Brain pericyte (primary cell): ENCODE measurements at places on chromosomes 4 and X.

- no peak for DNase-seq
Measured at GRCh38 chr4:53914313-53915016, 149.9 kb downstream of the CHIC2 start.

- DNase-seq, result no peak
Measured at GRCh38 chr4:141686146-141686775, 49.9 kb downstream of the IL15 start.

GRCh38 chrX:38841750-38842149, 40.5 kb downstream of the MID1IP1 start:
- DNase-seq, result no peak

DNA sequence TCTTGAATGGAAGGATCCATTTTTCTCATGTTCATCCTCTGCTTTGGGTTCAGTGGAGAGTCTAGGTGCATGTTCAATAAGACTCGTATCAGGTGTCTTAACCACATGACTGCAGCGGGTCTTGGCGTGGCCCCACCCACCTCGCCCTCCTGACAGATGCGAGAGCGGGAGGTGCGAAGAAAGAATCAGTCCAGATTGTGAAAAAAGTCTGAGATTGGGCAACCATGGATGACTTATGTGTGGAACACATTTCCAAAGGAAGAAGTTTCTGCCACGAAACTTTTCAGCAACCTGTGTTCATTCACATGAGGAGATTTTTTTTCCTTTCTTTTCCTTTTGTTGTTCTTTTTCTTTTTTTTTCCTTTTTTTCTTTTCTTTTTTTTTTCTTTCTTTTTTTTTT, 66.8 kb downstream of the NSD2 start:
- no peak for DNase-seq

DNA sequence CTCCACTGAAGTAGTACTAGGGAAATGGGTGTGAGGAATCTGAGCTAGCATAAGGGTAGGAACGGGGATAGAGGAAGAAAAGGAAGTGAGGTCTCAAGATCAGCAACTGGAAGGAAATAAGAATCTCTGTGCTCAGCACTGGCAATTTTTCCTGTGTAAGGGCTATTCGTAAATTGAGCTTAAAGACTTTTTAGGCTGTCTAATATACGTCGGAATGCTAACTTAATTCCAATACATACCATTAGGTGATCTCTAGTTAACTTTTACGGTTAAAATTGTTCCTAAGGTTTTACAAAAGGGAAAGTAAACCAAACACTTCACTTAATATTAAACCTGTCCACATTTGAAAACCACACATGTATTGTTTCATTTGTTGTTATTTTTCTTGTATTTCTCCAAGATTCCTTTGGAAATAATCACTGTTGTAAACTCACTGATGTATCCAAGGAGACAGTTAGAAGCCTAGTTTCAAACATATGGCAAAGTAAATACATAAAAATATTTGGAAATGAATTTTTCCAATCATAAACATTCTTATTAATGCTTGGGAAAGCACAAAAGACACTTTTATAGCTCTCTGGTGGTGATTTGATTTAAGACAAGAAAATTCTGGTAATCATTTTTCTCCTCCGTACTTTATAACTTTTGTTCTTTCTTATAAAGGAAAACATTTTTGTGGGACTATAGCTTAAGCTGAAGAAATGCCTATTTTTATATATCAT, 28.1 kb upstream of the HPGDS start:
- no peak for DNase-seq
